ENCODE measurements at places on chromosomes 3 and 15.

GRCh38 chr15:78211189-78211921 lies 23.0 kb downstream of the ACSBG1 start:
- DNase-seq = no peak

- peak; percentile 58 for DNase-seq
Observed at GRCh38 chr15:70101459-70102113, 3.9 kb upstream of the TLE3 start.

- no peak for DNase-seq
Observed at GRCh38 chr15:84772467-84772866, 24.1 kb downstream of the ZNF592 start.

DNA sequence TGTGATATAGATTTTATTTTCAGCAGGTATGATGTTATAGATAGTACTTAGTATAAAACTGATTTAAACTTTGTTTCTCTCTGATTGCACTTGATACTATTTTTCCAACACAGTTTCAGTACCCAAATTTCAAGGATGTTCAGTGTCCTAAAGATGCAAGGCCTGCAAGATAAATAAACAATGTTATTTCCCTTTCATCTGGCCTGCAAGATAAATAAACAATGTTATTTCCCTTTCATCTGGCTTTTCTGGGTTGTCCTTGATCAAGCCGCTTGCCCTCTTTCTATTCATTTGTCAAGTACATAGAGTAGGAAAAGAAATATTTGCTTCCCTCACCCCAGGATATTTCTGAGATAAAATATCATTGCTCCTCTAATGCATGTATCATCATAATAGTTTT lies 571.0 kb downstream of the FGF12 start:
- DNase-seq = no peak

DNA sequence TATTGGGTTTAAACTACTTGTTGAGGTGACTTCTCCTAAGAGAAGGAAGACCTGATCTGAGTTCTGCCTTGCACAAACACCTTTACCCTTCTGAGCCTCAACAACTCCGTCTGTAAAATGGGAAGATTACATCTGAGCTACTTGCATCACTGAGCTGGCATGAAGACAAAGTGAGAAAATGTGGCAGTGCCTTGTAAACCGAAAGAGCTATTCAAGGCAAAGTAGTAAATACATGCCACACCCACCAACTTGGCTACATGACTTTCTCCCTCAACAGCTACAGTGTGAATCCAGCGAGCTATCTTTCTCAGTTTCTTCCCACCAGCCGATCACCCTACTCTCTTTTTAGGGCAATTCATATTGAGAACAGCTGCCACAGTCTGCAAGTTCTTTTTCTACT lies 148.3 kb downstream of the FOXB1 start:
- DNase-seq = no peak

- DNase-seq = no peak
Observed at GRCh38 chr3:124260206-124260915, 268.4 kb upstream of the ROPN1 start.

GRCh38 chr3:94246171-94246570 lies 183.3 kb downstream of the NSUN3 start:
- DNase-seq = no peak

GRCh38 chr15:97745481-97746071 lies 214.9 kb upstream of the ARRDC4 start:
- peak; percentile 51 for DNase-seq

GRCh38 chr3:146715170-146715569 lies 110.0 kb upstream of the PLSCR5 start:
- no peak for DNase-seq

GRCh38 chr3:53376679-53377078 lies 29.3 kb upstream of the DCP1A start:
- DNase-seq = no peak

GRCh38 chr3:70789878-70790277 lies 477.4 kb upstream of the MDFIC2 start:
- no peak for DNase-seq

DNA sequence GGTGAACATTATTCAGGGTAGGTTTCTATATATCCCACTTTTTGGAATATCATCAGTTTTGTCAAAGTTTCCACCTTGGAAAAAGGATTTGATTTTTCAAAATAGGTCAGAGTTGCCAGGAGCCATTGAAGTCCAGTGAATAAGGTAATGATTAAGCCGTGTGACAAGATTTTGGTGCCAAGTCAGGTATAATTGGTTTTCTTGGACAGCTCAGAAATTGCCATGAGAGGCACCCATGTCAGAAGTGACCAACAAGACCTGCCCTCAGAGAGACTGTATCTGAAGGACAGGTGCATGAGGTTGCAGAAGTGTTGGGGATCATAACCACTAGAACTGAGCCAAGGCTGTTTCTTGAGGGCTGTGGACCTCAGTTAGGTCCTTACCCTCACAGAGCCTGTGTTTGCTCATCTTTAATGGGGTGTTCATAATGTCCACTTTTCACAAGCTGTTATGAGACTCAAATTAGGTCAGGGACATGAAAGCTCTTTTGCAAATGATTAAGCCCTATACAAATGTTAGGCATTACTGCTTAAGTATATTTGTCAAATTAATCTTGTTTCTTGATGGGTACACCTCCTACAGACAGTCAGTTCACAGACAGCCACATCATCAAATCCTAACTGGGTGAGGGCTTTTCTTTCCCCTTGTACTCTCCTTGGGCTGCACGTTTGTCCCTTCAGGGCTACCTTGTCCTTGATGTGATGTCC lies 32.3 kb downstream of the CASR start:
- no peak for DNase-seq

DNA sequence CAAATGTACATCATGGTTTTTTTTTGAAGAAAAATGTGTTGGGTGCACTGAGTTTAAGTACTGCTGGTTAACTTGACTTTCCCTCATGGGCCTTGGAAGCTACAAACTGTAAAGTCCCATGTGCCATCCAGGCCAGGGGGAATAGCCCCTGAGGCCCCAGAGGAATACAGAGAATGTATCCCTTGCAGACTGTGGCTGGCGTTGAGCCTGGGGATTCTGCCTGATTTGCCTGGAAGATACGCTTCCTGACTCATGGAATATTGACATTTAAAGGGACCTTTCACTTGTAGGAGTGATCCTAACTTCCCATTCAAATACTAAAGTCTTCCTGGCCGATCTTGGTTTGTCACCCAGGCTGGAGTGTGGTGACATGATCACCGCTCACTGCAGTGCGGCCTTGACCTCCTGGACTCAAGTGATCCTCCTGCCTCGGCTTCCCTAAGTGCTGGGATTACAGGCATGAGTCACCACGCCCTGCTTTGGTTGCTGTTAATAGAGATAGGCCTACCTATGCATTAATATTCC lies 42.0 kb downstream of the ADAMTSL3 start:
- DNase-seq = no peak

- DNase-seq = no peak
Observed at GRCh38 chr15:91469632-91470567, 369.8 kb downstream of the SV2B start.

- no peak for DNase-seq
Observed at GRCh38 chr3:134904241-134904771, 109.2 kb downstream of the EPHB1 start.

GRCh38 chr3:141271279-141272030 lies 39.8 kb downstream of the PXYLP1 start:
- no peak for DNase-seq

GRCh38 chr3:33044676-33045075 lies 52.3 kb downstream of the GLB1 start:
- no peak for DNase-seq

DNA sequence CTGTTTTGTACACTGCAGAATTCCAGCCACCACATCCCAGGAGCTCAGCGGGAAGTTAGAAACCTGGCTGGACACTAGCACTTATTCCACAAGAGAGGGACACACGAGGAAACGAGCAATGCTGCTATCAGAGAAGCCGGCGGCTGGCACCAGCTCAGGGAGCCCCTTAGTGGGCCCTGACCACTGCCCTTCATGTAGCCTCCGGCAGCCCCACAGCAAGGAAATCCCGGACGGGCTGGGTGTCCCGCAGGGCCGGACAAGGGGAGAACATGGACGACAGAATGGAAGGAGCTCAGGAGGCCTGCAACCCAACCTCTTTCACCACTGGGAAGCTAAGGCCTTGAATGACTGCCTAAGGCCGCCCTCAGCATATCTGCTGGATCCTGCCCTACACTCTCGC lies 32.5 kb downstream of the RBPMS2 start:
- DNase-seq = no peak

- DNase-seq = no peak
Observed at GRCh38 chr3:48938156-48938555, 19.5 kb downstream of the ARIH2 start.

- DNase-seq = no peak
Observed at GRCh38 chr3:44039006-44039405, 202.7 kb upstream of the TOPAZ1 start.
